Glomerular endothelial cell (primary cell): ENCODE measurements at places on chromosomes 5 and 9. TPM values are rescaled to one million over a fixed set of nuclear protein-coding genes. Genes with fewer than 3 reads are reported as not detected.

The SPINK13 gene
- not detected in 2 replicates for total RNA-seq

The FRMD3 gene
- total RNA-seq, result 6.1 TPM in 2 replicates

The HCN1 gene
- not detected in 2 replicates for total RNA-seq

DNA sequence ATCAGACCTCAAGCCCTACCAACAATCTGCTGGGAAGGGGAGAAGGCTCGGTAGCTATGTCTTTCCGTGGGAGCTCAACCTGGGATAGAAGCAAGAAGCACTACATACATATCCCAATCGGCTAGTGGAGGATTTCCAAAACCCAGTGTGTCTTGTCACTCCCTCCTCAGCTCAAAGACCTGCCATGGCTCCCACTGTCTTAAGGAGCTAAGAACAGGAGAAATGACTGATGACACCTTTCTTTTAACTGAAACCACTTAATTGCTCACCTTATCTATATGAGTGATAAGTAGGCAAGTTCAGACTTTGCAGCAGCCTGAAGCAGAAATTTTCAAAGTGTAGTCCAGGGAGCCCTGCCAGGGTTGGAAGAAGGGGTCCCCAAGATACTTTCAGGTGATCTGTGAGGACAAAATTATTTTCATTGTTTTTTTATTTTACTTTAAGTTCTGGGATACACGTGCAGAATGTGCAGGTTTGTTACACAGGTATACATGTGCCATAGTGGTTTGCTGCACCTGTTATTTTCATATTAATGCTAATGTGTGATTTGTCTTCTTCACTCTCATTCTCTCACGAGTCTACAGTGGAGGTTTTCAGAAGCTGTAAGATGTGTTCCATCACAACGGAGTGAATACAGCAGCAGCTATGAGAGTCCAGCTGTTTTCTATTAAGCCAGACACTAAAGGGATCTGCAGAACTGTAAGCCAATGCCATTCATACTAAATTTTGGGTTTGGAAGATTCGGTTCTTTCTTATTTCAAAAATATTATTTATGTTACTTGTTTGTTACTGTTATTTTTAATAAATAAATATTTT, 41.4 kb downstream of the PAX5 start:
- no peak for DNase-seq

DNA sequence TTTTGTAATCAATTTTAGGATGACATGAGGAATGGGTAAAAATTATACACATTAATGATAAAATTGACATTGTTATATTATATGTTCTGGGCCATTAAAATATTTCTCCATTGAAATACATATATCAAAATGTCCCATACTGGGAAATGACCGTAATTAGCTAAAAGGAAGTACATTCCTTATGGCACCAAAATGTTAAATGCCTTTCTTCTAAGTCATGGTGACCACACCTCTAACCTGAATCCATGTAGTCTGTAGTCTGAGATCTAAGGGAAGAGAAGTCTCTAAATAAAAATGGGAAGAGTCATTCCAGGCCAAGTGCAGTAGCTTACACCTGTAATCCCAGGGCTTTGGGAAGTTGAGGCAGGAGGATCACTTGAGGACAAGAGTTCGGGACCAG, 10.0 kb upstream of the GDA start:
- DNase-seq, result no peak
